ENCODE measurements at places on chromosomes 5 and 9.

GRCh38 chr5:29130786-29131185, 2062.7 kb upstream of the CDH6 start:
- DNase-seq, result no peak

- DNase-seq, result no peak
These were observed 22.1 kb upstream of the PTGES start for GRCh38 chr9:129774791-129775447.

DNA sequence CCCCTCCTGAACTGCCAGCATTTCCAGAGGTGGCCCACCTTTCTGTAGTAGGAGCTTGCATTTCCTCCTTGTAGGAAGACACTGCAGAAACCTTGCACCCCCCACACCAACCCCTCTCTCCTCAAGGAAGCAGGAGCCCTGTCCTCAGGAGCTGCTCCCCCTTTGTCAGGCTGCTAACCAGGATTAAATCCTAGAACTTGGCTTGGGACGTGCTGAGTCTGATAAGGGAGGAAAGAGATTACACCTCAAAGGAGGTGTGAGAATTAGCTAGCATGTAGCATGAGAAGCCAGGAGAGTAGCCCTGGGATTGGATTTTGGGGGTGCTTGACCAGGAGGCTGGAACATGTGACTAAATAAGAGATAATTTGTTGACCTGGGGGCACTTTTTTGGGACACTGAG, 119.8 kb upstream of the ALDH1B1 start:
- DNase-seq, result no peak

- DNase-seq, result no peak
These were observed 379.2 kb downstream of the CTNND2 start for GRCh38 chr5:11525020-11525419.

GRCh38 chr5:139967353-139967752, 75.7 kb downstream of the NRG2 start:
- no peak for DNase-seq

DNA sequence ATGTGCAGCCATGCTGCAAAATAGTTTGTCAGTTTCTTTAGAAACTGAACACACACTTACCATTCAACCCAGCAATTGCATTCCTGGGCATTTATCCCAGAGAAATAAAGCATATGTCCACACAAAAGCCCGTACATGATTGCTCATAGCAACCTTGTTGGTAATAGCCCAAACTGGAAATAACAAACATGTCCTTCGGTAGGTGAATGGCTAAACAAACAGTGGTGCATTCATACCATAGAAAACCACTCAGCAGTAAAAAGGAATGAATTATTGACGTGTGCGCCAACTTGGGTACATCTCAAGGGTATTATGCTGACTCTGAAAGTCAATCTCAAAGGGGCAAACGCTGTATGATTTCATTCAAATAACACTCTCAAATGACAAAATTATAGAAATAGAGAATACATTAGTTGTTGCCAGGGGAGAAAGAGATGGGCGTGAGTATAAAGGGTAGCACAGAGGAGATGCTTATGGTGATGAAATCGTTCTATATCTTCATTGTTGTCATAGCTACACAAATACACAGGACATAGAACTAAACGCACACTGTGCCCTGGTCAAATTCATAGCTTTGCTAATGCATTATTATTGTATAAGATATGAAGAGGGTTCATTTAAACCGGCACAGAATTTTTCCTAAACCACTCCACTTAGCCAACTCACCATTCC, 58.2 kb downstream of the DRD1 start:
- DNase-seq, result peak; percentile 24

DNA sequence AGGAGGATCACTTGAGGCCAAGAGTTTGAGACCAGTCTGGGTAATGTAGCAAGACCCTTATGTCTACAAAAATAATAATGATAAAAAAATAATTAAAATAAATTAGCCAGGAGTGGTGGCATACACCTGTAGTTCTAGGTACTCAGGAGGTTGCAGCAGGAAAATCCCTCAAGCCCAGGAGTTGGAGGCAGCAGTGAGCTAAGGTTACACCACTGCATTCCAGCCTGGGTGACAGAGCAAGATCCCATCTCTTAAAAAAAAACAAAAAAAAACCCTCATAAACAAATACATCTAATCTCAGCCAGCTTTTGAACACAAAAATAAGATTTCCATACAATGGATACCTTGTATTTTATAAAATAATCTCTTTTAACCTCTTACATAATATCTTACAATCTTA, 363.3 kb upstream of the KLF4 start:
- DNase-seq, result no peak

- no peak for DNase-seq
These were observed 264.2 kb downstream of the MAST4 start for GRCh38 chr5:66860199-66860975.

DNA sequence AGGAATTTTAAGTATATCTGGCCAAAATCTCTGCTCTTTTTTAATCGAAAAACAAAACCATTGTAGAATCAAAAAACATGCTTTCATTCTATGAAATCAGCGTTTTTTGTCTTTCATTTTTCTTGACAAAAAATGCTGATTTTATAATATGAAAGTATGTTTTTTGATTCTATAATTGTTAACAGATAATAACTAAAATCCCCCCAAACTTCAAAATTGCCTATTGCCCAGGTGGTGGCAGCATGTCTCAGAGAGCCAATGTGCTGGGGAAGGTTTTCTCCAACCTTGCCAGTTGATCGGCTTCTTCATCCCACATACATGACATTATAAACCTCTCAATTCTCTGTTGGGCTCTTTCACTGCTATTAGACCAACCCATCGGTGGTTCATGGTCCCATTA, 5.1 kb upstream of the SMIM15 start:
- DNase-seq, result peak; percentile 9

Measured in NCI-H446 treated with DMSO at 0.1 percent for 48 hours (cell line).